RPMI8226 (cell line): ENCODE measurements at places on chromosomes 4 and X.

DNA sequence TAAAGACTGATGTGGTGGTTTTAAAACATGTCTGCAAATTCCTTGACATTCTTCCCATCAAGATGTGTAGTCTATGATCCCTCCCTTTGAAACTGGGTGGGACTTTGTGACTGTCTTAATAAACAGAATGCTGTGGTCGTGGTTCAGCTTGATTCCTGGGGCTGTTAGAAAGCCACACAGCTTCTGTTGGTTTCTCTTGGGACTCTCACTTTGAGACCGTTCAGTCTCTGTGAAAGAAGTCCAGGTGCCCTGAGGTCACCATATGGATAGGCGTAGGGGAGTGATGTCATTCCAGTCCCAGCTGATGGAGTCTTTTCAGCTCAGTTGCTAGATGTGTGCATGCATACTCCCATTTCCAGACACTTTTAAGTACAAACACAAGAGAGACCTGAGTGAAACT lies 216.6 kb downstream of the KDR start:
- no peak for DNase-seq

- DNase-seq: no peak
Measured at GRCh38 chr4:151627491-151627890, 133.3 kb downstream of the GATB start.

DNA sequence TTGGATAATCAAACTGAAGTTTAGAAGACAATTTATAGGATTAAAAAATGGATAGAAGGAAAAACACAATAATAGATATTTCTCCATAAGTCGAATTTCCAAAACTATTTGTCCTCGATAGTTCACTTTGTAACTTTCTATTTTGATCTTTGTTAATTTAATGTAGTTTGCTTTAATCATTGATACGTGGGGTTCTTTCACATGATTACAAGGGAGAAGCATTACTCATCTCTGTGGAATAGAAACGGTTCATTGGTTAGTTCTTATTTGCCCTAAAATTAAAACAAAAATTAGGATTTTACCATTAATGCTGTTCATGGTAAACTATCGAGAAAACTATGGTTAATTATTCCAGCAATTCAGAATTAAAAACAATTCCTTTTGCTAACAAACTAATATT lies 2.1 kb downstream of the TET2 start:
- DNase-seq: no peak

GRCh38 chr4:41796545-41797210 lies 48.2 kb upstream of the PHOX2B start:
- DNase-seq: no peak
